ENCODE measurements at places on chromosomes 5 and 9.
A peak's percentile ranks its signal among the peaks of the same experiment; 100 is the strongest.

GRCh38 chr5:131977212-131977604 is 31.7 kb upstream of the MEIKIN start:
- DNase-seq, result no peak

DNA sequence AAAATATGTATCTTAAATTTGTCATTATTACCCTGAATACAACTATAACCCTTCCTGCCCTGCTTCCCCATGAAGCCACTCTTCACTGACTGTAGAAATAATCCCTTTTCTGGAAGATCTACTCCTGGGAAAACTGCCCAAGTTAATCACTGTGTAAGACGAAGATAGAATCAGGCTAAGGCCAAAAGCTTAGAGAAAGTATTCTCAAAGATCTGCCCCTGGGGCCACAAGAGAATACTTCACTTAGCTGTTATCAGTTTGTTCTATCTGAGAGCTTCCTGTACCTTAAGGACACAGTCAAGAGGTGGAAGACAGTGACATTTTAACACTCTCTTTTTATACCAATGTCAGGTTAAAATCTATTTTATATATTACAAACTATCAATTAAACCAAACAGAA is 33.8 kb downstream of the RNF145 start:
- DNase-seq, result peak; percentile 33

DNA sequence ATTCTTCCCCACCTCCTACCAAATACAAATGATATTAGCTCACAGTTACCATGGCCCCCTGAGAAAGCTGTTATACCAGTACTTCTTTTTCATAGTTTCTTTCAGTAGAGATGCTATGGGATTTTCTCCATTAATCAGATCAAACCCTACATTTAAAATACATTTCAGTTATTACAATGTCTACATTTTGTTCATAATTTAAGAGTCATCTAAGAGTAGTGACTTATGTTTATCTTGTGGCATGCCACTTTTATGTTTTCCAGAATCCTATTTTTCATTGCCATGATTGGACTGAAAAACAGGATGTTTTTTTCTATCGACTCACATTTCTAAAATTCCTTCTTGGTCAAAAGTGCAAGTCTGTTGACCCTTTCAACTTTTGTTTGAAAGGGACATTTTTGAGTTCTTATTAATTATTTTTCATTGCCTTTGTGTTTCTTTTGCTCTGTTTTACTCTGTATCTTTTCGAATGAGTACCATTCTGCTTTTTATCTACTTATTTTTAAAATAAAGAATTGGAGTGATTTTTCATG is 77.4 kb upstream of the ANXA1 start:
- DNase-seq, result peak; percentile 4

DNA sequence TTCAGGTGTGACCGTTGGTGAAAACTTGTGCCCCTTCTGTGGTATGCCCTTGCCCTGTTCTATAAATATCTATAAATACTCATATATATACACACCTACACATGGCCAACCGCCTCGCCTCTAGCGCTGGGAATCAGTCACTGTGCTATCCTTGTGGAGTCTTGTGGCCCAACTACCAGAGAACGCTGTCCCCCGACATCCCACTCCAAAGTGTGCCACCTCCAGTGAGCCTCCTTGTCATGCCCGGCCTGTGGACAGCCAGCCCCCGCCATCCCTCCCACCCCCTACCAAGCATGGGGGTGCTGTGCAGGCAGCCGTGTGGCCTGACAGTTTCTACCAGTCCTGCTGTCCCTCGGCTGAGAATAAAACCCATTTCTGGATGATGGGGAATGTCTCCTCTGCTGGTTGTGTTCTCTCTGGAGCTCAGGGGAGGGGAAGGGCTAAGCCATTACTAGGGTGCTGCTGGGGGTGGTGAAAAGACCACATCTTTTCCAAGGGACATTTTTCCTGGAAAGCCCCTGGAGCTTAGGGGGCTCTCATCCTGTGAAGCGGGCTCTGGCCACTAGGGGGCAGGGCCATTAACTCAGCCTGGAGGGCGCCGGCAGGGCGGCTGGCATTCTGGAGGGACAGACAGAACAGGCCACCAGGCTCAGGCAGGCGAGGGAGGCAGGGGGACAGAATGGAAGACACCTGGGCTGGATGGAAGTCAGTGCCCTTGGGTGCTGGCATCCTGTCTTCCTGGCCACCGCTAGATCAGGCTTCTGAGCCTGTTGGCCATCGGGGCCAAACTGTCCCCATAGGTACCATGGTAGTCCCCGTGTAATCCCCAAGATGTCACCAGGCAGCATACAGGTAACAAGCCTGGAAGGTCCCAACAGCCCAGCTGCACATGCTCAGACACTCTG is 20.7 kb downstream of the GOLGA2 start:
- DNase-seq, result peak; percentile 73

- no peak for DNase-seq
Measured at GRCh38 chr5:143401227-143402016, 2.1 kb downstream of the NR3C1 start.

DNA sequence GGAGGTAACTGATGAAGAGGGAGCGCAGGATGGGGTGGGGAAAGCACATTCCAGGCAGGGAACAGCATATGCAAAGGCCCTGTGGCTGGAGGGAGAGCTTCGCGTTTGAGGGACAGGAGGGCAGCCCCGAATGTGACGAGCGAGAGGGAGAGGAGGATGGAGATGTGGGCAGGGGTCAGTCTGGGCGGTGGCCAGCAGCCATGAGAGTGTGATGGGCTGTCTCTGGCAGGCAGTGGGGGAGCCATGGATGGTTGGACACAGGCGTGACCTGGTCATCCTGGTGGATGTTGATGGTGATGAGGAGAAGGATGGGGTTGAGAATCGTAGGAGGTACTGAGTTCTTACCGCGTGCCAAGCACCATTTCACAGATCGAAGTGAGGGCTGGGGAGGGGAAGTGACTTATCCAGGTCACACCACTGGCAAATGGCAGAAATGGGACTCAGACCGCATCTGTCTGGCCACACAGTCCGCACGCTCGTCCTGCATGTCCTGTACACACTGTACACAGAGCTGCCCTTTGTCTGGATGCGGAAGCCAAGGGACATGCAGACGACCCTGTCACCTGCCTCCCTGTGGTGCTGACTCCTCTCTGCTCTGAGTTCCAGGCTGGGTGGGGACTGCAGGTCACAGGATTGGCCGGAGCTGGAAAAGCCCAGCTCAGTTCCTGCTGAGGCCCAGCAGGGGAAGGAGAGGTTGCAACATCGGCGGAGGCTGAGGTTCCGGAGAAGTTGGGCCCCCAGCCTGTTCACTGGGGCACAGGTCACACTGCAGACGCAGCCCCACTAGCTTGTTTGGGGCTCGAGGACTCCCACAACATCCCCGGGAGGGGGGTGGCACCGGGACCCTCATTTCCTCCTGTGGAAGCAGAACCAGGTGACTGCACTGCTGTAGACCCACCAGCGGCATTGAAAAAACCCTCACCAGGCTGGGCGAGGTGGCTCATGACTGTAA is 165.6 kb upstream of the IER5L start:
- DNase-seq, result peak; percentile 71

DNA sequence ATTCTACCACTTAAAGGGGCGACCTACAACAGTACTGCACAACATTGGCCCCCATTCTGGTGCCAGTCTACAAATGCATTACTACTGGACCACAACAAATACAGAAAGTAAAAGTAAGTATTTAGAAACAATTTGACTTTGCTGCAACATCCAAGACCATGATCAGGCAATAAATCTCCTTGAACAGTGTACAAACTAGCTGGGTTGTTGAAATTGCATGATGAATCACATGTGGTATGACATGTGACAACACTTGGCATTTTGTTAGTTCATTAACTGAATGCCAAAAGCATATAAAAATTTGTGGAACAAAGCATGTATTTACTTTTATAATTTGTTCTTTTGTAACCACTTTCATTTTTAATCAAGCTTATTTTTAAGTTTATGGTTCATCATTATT is 270.5 kb downstream of the NFIB start:
- peak; percentile 30 for DNase-seq

GRCh38 chr5:78738693-78739300 is 90.2 kb upstream of the LHFPL2 start:
- DNase-seq, result no peak

- no peak for DNase-seq
Measured at GRCh38 chr5:74183041-74183440, 457.5 kb downstream of the ENC1 start.
